ENCODE measurements at places on chromosomes 5 and 9. TPM values are rescaled to one million over a fixed set of nuclear protein-coding genes. Genes with fewer than 3 reads are reported as not detected.

- no peak for DNase-seq
Observed at GRCh38 chr9:134936346-134937163, 18.8 kb upstream of the FCN1 start.

DNA sequence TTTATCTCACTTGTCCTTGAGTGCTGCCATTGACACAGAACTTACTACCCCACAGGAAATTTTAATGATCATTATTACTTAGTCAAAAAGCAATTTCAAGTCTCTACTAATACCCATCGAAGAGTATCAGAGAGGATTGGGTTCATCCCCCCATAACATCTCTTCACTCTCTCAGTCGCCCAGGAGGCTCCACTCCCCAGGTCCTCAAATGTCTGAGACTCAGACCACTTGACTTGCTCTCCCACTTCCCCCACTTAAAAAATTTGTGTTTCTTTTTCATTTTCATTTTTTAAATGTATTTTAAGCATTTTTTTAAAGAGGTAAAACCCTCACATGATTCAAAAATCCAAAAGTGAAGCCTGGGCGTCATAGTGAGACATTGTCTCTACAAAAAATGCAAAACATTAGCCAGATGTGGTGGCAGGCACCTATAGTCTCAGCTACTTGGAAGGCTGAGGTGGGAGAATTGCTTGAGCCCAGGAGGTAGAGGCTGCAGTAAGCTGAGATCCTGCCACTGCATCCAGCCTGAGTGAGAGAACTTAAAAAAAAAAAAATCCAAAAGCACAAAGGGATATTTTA lies 56.8 kb upstream of the TRAF1 start:
- no peak for DNase-seq

DNA sequence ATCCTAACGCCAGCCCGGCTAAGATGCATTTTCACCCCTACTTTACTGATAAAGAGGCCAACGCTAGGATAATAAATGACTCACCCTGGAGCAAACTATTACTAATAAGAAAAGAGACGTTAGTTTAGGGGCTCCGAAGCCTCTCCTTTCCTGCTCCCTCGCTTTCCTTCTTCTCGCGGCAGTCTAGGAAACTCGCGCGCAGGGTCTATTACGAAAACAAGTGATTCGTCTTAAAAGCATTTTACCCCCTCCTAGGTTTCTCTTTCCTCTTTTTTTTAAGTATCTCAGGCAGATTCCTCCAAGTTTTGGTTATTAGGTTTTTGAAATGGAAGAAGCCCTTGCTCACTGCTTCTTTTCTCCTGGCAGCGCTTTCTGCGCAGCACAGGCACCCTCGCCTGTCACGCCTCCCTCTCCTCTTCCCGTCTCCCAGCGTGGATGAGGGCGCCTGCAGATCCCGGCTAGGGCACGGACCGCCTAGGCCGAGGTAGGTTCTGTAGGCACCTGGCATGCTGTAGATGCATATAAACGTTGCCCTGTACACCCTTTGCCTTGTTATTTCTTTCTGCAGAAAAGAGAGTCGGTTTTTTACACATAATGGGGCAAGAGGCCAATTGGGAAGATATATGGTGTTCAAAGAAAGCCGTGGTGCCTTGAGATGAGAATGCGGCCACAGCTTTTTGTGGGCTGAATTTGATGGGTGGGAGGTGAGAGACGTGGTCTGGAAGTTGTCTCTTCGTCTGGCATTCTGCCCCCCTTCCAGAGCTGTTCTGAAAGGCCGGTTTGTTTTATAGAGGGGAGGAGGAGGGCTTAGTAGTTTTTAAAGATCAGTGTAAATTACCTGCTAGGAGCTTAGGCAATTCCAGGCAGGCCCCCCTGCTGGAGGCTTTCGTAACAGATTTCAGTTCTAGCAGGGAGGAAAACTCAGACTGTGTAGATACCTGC lies 983 bp downstream of the GCNT1 start:
- no peak for DNase-seq

- DNase-seq, result no peak
Observed at GRCh38 chr9:120708526-120709224, 5.6 kb downstream of the MEGF9 start.

DNA sequence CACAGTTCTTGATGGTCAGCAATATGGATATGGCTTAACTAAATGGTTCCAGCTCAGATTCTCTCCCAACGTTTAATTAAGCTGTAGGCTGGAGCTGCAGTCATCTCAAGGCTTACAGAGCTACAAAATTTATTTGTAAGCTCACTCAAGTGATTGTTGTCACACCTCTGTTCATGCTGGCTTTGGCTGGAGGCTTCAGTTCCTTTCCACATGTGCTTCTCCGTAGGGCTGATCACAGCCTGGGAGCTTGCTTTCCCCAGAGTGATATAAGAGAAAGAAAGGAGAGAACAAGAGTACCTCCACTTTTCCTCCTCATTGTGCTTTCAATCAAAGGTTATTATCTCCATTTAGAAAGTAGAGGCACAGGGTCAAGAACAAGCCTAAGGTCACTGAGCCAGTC lies 182.7 kb upstream of the KCNN2 start:
- DNase-seq, result no peak

- no peak for DNase-seq
Observed at GRCh38 chr5:25539536-25539935, 894.8 kb upstream of the CDH10 start.

- DNase-seq, result no peak
Observed at GRCh38 chr9:38228331-38229103, 159.5 kb upstream of the SHB start.

DNA sequence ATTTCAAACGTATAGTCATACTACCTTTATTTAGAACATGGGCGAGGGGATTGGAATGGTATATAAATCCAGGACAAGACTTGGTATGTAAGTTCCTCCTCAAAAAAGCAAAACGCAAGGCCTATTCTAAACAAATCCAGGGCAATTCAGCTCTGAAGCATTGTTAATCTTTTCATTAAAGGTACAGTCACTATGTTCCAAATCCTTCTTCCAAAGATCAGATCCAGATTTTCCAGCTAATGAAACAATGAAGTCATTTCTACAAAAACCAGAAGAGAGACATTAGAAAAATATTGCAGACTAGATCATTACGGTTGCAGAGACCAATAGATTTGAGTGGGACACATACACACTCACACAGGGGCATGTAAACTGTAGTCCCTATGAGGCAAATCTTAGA lies 116.1 kb upstream of the BNC2 start:
- DNase-seq, result no peak

- no peak for DNase-seq
Observed at GRCh38 chr5:153122403-153122802, 368.1 kb upstream of the GRIA1 start.

DNA sequence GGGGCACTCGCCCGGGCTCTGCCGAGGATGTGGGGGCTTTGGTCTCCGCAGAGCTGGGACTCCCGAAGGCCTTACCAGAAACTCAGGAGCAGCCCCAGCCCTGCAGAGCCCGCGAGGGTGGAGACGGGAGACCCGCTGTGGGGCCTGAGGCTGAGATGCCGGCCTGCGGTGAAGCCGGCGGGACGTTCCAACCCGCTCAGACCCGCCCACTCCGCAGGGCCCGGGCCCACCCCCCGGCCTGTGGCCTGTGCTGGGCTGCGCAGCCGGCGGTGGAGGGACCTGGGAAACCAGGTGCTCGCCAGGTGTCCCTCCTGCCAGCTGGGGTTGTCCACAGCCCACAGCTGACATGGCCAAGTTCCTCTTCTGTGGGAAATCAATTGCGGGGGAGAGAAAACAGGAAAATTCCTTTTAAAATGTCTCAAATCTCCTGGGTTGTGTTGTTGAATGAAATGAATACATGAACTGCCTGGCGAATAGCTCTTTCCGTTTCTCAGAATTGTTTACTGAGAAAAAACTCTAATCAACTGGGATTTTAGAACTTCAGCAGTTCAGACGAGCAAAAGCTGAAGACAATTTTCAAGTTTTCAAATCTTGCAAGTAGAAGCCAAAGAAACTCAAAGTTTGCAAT lies 49.0 kb upstream of the IRX4 start:
- DNase-seq, result no peak

GRCh38 chr5:1285883-1286291 lies 9.0 kb downstream of the TERT start:
- no peak for DNase-seq

Gene NIPAL4
- 12.0 TPM for total RNA-seq

Gene MLANA
- total RNA-seq, result not detected

Gene PCDHGB4
- 10.3 TPM for total RNA-seq

Gene MCCC2
- 30.7 TPM for total RNA-seq

Measured in vagina (tissue), 2 donors.